Cardiac septum (tissue), 1 donor: ENCODE measurements at places on chromosomes 12 and 14.

- DNase-seq, result no peak
These were observed 9.6 kb upstream of the IFT81 start for GRCh38 chr12:110114528-110114937.

DNA sequence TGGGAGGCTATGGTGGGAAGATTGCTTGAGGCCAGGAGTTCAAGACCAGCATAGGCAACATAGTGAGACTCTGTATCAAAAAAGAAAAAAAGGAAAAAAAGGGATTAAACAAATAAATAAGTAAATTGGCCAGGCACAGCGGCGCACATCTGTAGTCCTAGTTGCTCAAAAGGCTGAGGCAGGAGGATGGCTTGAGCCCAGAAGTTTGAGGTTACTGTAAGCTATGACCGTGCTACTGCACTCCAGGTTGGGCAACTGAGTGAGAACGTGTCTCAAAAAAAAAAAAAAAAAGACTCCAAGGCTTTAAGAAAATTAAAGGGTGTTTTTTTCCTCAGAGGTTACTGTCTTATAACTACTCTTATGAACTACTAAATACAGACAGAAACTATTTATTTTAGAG is 11.7 kb downstream of the BEST3 start:
- no peak for DNase-seq

GRCh38 chr12:56040963-56041551 is 661 bp upstream of the RPS26 start:
- DNase-seq, result no peak

GRCh38 chr14:105944632-105945610 is 418.5 kb downstream of the TMEM121 start:
- DNase-seq, result no peak

GRCh38 chr14:73422515-73422914 is 35.8 kb downstream of the NUMB start:
- no peak for DNase-seq

GRCh38 chr12:101414533-101415119 is 7.1 kb upstream of the ARL1 start:
- no peak for DNase-seq
